ENCODE measurements at places on chromosomes 12 and 14.
A peak's percentile ranks its signal among the peaks of the same experiment; 100 is the strongest.

DNA sequence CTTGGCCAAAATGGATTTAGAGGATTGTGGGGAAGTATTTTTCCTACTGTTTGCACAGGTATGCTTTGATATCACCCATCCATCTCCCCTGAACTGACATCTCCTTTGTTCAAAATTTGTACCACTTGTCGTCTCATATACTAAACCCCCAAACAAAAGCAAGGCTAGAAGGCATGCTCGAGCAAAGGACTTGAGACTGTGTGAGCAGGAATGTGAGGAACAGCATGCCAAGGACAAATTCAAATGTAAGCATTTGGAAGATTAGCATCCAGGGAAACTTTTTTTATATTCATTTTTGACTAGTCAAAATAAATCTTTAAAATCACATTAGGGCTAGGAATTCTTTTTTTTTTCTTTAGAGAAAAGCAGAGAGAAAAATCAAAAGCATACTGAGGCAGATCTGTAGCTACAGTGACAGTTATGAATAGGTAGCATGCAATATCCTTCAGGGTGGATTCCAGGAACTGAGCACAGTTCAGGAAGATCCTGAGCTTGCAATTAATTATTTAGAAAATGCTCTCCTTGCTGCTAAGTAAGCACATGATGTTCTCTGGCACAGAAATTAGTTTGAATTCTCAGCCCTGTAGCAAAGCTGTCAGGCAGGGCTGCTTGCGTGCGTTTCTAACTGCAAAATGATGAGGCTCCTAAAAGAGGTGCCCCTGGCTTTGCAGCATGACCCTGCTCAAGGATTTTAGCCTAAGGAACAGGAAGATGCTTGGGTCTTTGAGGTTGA lies 327.7 kb downstream of the LRIG3 start:
- DNase-seq, result no peak

GRCh38 chr14:50551877-50552276 lies 8.1 kb upstream of the ATL1 start:
- no peak for DNase-seq

DNA sequence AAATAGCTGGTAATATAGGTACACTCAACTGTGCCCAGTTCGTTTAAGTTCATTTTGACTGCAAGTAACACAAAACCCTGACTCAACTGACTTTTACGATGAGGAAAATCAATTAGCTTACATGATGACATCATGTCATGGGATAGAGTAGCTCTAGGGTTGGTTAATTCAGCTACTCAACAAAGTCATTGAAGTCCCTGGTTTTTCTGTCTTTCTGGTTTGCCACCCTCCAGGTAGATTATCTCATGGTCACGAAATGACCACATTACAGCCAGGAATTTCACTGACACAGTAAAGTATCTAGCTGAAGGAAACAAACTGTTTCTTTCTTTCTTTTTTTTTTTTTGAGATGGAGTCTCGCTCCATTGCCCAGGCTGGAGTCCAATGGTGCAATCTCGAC lies 68.5 kb upstream of the FUT8 start:
- no peak for DNase-seq

DNA sequence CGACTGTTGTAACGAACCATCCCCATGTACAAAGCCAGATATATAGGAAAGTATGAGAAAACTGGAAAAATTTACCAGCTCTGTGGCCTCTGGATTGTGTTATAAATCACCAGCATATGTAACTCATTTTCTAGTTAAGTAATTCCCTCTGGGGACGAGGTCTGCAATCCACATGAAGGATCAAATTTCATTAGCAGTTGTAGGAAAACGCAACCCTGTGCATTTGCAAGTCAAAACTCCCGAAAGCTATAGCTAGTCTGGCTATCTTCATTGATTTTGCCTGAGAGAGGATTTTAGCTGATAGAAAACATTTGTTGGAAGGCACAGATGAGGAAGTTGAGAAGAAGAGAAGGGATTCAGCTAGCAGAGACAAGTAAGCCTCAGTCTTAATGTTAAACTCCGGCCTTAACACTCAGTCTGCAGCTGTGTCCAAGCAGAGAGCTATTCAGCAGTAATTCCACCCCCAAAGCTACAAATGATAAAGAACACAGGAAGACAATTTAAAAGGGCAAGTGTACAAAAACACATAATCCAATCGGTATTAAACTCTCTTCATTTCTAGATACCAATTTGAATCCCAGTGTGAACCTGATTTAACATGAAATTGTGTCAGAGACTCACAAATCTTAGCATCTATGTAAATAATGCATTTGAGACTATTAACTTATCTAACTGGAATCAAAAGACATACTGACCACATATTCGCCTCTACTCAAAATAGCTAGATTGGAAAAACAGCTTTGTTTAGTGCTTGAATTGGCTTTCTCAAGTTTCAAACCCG lies 54.2 kb upstream of the CERS5 start:
- DNase-seq, result peak; percentile 83

DNA sequence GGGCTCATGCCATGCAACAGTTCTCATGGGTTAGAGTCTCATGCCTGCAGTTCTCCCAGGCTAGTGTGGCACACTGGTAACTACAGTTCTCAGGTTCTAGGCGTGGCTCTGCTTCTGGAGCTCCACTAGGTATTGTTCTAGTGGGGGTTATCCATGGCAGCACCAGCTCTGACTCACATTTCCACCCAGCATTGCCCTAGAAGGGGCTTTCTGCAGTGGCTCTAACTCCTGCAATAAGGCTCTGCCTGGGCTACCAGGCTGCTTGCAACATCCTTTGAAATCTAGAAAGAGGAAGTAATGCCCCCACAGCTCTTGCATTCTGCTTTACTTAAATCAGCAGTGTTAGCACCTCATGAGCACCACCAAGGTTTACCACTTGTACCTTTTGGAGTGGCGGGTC lies 220.3 kb upstream of the ARID2 start:
- DNase-seq, result no peak

DNA sequence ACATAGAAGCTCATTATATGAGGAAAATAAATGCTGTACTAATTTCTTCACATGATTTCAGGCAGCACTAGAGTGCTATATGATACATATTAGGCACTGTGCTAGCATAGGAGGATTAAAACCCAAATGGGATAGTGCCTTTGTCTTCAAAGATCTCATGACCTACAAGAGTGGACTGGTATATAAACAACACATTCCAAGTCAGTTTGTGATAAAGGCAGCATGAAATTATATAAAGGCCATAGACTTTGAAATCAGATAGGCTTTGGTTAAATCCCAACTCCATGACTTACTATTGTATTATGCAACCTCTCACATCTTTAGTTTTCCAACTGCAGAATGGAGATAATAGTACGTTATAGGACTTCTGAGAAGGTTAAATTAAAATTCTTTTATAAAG lies 179.7 kb downstream of the RAD51B start:
- DNase-seq, result no peak

GRCh38 chr12:57001448-57001906 lies 4.9 kb downstream of the ZBTB39 start:
- no peak for DNase-seq

DNA sequence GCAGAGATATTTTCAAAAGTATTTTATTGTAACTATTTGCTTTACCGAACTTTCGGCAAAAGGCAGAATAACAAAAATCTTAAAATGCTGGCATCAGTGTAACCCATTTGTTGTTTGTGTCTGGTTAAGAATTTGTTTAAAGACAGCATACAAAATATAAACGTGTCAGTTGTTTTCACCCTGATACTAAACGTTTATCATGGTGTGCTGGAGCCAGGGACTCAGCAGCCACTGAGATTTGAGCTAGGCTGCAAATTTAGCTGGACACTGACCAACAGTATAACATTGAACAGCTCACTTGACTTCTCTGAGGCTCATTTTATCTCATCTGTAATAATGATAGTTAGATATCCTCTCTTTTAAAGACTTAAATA lies 183.7 kb downstream of the TMTC3 start:
- no peak for DNase-seq

DNA sequence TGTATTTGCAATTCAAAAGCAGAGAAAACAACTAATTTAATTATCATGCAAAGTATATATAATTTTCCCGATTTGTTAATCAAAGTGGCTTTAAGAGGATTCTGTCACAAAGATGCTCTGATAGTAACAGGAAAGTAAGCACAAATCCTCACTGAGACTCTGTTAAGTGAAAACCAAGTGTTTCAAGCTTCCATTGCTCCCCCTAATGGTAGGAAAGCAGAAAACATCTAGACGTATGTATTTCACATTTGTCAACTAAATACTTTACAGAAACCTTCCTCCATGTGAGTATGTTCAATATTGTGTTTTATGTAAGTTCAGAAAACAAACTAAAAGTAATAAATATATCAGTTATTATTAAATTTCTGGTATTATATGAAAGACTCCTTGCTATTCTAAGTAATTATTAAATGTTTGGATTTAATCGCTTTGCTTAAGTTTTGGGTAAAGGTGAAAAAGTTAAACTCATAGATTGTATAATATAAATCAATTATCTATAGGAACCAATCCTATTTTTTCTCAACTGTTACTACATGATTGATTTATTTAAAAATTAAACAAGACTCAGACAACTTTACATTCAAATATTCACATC lies 1.5 kb upstream of the NTS start:
- no peak for DNase-seq

- DNase-seq, result peak; percentile 12
Measured at GRCh38 chr14:37791384-37792036, 196.1 kb downstream of the TTC6 start.

DNA sequence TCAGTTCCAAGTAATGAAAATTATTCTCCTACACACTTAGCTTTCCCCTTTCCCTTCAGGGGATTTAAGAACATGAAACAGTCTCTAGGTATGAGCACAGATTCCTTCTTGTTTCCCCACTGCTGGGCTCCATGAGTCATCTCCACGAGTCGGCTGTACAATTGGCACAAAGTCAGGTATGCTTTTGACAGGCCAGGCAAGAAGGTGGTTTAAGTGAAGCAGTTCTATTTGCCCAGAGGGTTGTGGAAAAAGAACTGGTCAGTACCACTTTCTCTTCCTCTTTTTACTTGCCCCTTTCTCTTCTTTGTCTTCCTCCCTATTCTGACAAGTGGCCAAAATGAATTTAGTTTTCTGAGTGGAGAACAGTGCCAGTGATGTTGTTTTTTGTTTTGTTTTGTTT lies 16.3 kb downstream of the DYNC1H1 start:
- DNase-seq, result no peak

DNA sequence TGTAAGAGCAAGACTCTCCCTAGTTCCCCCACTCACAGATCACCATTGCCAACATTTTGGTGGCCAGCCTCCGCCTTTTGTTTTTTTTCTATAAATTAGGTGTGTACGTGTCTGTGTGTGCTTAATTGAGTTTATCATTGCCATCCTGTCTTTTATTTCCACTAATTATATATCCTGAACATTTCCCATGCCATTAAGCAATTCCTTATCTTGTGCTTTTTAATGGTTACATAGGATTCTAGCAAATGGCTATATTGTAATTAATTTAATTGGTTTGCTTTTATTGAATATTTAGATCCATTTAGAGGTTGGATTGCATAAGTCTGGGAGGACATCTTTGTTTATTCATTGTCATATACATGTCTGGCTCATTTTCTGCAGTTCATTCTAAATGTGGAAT lies 107.3 kb upstream of the RTL1 start:
- no peak for DNase-seq

- DNase-seq, result no peak
Measured at GRCh38 chr14:88493392-88494185, 61.2 kb downstream of the PTPN21 start.

DNA sequence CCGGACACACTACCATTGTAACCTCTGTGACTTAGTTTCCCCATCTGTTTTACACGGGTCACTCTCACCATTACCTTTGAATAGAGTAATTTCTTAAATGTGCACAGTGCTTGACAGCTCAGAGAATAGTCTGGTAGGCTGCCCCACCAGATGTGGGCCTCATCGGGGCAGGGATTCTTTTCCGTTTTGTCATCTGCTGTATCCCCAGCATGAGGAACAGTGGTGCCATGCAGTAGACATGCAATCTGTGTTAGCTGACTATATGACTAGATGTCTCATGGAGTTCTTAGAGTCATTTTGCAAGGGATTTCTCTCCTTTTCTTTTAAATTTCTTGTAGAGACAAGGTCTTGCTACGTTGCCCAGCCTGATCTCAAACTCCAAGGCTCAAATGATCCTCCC lies 44.9 kb upstream of the PLEKHG3 start:
- no peak for DNase-seq

DNA sequence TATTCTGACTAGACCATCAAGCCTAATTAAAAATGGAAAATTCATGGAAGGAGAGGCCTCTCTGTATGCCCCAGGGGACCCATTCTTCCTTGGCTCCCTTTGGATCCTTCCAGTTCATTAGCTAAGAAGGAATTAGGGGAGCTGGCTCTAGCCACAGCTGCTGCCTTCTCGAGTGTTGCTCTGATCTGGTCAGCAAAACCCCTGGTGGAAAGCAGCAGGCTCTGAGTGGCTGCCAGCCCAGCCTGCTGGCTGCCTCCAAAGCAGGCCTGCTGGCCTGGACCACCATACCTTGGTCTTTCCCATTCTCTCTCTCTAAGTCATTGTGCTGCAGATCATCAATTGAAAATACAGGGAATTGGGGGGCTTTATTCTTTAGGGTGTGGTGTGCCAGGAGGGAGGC lies 29.0 kb upstream of the AKAP6 start:
- DNase-seq, result no peak

GRCh38 chr12:106090591-106091445 lies 47.9 kb downstream of the NUAK1 start:
- no peak for DNase-seq

GRCh38 chr12:14314801-14315200 lies 50.7 kb upstream of the ATF7IP start:
- no peak for DNase-seq

GRCh38 chr14:105061428-105062047 lies 3.7 kb downstream of the GPR132 start:
- no peak for DNase-seq

DNA sequence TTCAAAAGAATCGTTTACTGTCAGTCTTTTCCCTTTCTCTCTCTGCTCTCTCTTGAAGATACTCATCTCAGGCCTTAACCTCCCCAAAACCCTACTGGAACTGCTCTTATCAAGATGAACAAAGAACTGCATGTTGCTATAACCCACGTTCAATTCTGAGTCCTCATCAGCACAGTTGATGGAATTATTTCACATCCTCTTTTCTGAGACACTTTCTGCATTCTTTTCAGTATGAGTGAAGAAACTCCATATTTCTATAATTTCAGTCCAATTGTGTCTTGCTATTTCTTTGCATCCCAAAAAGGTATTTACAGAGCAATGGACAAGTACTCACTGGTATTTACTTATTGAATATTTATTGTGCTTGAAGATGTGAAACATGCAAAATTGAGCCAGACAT lies 160.1 kb upstream of the CPNE8 start:
- no peak for DNase-seq

- DNase-seq, result no peak
Measured at GRCh38 chr14:68621400-68622365, 171.2 kb downstream of the ZFP36L1 start.

GRCh38 chr14:100374876-100375265 lies 51.7 kb downstream of the SLC25A47 start:
- no peak for DNase-seq
